ENCODE measurements at places on chromosomes 7 and 10.

DNA sequence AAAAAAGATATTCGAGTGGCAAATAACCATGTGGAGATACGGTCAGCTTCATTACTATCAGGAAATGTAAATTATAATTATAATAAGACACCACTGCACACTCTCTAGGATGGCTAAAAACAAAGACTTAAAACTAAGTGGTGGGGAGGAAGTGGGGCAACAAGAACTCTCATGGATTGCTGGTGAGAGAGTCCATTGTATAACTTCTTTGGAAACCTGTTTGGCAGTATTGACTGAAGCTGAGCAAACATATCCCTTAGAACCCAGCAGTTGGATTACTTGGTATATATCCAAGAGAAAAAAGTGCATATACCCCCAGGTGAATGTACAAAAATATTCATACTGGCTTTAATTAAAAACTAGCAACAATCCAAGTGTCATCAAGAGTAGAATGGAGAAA lies 133.7 kb upstream of the CTBP2 start:
- DNase-seq, result no peak

GRCh38 chr10:58778966-58779365 lies 266.3 kb downstream of the BICC1 start:
- DNase-seq, result no peak

DNA sequence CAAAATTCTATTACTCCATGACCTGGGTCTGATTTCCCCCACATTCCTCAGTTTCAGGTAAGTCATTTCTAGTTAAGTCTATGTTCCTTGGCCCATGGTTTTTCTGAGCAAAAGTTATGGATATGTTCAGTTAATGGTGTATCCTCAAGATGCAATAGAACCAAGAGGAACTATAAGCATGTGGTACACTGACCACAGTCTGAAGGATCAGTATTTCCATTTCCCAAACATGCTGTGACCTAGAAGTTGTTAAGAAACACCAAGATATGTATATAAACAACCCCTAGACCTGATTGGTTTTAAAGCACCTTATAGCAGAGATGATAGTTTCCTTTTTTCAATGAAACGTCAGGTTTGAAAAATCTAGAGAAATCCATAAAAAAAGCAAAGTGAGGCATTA lies 94.2 kb upstream of the ABCB5 start:
- DNase-seq, result no peak

- no peak for DNase-seq
These were observed 59.2 kb upstream of the ANTXRL start for GRCh38 chr10:46227571-46227935.

DNA sequence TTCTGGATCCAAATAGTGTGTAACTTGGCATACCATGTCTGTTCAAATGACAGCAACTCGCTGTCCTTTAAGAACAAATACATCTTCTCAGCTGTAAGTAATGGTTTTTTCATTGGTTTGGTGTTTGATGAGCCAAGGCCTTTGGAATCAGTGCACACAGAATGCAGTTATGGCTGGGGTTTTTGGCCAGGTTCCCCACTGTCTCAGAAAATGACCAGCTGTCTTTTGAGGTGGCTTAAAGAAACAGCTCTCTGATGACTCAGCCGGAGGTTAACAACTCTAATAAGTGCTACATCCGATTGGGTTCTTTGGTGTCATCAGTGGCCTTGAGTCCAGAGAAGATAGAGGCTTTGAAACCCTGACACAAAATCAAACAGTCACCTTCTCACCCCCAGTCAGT lies 688.4 kb downstream of the REEP3 start:
- DNase-seq, result no peak

DNA sequence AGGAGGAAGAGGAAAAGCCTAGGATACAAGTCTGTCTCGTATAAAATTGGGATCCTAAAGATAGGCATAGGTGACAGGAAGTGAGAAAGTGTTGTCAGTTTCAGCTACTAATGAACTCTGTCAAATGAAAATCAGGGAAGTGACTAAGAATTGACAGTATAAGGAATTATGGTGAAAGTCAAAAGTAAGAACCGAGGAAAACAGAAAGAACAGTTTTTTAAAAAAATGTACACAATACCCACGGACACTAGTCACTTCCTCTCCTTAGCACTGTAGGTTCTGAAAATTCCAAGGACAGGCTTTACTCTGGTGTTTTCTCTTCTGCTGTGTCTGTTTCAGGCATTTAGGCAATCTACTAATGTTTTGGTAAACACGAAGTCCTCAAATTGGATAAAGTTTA lies 42.3 kb downstream of the ATAD1 start:
- no peak for DNase-seq

DNA sequence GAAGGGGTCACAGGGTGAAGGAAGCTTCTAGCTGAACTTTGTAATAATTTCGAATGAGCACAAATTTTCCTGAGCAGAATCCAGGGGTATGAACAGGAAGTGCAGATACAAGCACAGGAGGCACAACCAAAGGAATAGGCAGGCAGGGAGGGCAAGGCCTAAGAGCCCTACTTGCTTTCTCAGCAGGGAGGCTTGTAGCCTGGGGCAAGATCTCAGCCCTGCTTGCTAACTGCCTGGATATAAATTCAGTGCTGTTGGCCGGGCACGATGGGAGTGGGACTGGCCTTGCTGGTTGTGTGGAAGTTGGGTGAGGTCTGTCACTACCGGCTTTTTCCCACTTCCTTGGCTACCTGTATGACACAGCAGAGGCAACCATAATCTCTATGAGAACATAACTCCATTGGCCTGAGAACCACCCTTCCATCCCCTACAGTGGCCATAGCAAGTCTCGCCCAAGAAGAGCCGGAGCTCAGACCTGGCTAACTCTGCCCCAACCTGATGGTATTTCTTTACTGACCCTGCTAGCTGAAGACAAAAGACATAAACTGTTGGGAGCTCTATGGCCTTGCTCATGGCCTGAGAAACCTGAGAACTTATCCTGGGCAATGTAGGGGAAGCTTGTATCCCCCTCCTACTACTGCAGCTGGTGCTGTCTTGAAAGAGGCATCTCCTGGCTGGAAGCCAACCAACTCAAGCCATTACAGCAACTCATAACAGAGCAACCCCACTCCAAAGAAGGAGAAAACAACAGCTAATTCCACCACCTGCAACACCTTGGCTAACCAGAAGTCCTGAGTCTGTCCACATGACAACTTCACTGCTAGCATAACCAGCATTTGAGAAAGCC lies 27.6 kb downstream of the CLDN12 start:
- no peak for DNase-seq

GRCh38 chr7:139594911-139595476 lies 71.5 kb downstream of the CLEC2L start:
- DNase-seq, result no peak
